ENCODE measurements at places on chromosomes 6 and 20.

DNA sequence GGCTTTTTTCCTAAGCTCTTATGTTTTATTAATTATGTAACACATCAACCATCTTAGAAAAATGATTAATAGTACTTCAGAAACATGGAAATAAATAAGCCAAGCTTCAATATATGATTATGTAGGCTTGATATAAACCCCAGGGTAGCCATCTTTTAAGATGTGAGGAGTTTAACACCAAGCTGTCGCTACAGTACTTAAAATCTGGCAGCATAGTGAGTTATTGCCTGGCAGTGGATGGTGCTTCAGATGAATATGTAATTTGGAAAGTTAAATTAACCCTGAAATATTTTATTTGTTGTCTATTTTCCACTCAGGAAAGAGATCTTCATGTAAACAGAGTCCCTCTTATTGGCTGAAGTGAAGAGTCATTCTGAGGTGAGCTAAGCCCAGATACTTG, 339.0 kb upstream of the ZFP64 start:
- no peak for DNase-seq

DNA sequence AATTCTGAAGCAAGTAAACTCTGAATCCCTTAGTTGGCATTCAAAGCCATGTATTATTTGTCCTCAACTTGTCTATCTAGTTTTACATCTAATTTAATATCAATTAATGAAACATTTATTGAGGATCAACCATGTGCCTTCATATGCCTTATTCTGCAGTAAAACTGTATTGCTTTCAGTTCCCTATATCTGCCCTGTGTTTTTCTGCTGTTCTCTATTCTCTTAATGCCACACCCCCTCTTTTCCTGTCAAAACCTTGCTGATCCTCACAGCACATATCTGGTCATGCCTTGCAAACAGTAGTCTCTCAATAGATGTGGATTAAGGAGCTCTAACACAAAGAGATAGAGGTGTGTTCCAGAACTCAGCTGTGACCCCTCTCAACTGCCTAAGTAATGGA, 2.0 kb downstream of the FIG4 start:
- no peak for DNase-seq

DNA sequence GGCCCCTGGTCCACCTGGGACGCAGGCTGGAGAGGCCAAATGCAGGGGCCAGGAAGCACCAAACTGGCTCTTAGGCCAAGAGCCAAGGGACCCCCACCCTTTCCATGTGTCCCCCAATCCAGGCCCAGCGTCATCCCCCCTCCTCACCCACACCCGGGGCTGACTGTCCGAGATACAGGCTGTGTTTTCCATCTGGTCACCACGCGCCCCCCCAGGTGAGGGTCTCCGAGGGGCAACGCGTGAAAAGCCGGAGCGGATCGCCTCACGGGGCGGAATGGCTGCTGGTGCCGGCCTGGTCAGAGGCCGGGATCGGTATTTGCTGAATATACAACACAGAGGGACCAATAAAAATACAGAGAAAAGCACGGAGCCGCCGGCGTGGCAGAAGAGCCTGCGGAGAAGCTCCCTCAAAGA, 5.2 kb upstream of the ABHD16B start:
- DNase-seq = no peak

- DNase-seq = no peak
Observed at GRCh38 chr6:147381712-147382111, 126.8 kb upstream of the SAMD5 start.

GRCh38 chr6:11384531-11385309, 152.3 kb upstream of the NEDD9 start:
- DNase-seq = no peak

DNA sequence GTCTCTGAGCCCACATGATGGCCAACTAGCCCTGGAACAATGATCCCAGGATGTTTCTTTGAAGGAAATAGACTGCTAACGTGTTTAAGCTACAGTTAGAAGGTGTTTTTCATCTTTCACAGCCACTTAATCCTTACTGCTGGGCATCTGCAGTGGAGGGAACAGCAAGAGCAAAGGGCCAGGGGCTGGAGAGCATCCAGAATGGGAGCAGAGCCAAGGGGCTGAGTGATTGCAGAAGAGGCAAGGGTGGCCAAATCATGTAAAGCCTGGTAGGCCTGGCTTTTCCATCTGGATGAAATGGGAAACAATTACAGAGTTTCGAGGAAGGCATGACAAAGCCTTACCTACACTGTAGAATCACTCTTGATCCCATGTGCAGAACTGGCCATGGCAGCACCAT, 18.7 kb upstream of the LAMP5 start:
- DNase-seq = no peak

DNA sequence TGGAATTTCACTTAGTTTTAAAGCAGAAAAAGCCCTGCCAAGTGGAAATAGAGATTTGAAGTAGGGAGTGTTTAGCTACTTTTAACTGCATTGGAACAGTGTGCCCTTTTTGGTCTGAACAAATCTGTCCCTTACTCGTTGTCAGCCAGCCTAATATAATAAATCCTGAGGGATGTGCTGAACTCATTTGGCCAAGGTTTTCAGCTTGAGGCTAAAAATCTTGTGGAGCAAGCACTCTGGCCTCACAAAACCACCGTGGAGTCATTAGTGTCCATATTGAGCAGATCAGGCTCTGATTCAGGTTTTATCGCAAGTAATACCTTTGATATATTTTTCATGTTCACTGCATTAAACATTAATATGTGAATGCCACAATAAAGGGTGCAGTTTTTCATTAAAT, 383.5 kb downstream of the FRK start:
- no peak for DNase-seq

- DNase-seq = peak; percentile 79
Observed at GRCh38 chr6:31826793-31827285, 699 bp upstream of the HSPA1B start.

DNA sequence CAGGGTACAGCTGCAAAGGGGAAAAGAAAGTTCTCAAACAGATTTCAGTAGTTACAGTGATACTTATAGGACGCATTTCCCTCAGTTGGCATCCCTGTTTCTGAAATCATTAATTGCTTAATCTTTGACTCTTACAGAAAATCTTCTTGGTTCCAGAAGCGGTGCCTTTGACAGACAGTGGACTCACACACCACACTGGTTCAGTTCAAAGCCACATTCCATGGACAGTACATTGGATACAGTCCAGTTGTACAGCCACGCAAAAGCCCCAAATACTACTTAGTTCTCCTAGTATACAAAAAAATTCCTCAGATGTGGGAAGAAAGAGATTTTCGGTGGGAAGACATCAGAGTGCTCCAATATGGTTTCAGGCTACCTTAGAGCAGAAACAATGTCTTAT, 460.4 kb downstream of the PRKN start:
- no peak for DNase-seq

DNA sequence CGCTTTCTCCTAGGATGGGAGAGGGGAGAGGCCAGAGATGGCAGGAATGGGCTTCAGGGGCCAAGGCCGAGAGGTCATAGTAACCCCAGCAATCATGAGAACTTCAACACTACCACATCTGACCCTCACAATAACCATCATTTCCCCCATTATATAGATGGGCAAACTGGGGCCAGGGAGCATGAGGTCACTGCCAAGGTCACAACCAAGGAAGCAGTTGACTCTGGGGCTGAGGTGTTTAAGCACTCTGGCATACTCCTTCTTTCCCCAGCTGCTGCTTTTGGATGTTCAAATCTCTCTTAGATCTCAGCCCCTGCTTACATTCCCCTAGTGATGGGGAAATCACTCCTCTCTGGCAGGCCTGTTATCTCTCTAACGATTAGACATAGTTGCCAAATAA, 39.6 kb downstream of the CDH22 start:
- DNase-seq = no peak

- no peak for DNase-seq
Observed at GRCh38 chr6:111812060-111813038, 60.9 kb downstream of the FYN start.

DNA sequence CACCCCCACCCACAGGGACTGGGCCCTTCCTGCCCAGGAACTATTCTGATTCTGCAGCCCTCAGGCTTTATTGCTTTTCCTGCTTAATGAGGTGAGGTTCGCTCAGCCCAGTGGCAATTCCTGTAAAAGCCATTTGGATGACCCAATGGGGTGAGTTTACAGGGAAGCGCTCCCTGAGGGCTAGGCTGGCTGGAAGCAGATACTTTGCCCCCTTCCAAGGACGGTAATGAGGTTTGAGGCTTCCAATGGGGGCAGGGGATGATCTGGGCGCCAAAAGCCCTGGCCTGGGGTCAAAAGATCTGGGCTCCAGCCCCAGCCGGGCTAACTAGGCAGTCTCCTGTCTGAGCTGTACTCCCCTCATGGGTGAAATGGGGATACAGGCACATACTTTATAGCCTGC, 41.8 kb downstream of the RIPOR3 start:
- no peak for DNase-seq

GRCh38 chr6:17431581-17431980, 38.2 kb downstream of the CAP2 start:
- no peak for DNase-seq

DNA sequence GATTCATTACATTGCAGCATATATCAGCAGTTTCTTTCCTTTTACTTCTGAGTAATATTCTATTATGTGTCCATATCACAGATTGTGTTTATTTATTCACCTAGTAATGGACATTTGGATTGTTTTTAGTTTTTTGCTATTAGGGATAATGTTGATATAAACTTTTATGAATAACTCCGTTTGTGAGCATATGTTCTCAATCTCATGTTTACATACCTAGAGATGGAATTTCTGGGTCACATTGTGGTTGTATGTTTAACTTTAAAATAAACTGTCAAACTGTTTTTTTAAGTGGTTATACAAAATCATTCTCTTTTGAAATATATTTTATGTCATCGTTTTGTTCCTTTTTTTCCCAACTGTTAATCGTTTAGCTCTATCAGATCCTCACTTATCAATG, 311.6 kb downstream of the MMUT start:
- DNase-seq = no peak

GRCh38 chr6:39197521-39197920, 31.8 kb downstream of the KCNK5 start:
- DNase-seq = no peak

GRCh38 chr20:63658749-63659187, 656 bp downstream of the RTEL1 start:
- DNase-seq = no peak

DNA sequence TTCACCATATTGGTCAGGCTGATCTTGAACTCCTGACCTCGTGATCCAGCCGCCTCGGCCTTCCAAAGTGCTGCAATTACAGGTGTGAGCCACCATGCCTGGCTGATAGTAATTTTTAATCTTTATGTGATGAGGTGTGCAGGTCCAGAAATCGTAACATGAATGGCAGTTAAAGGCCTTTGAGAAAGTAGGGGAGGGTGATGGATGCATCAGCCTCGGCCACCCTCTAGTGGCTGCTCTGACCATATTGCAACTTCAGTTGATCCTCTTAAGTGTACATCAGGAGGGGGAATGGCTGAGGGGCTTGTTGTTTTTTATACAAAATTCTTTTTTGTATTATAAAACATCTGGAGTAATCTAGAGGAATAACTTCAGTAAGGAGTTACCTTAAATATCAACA, 193.0 kb downstream of the ZFAND3 start:
- no peak for DNase-seq

DNA sequence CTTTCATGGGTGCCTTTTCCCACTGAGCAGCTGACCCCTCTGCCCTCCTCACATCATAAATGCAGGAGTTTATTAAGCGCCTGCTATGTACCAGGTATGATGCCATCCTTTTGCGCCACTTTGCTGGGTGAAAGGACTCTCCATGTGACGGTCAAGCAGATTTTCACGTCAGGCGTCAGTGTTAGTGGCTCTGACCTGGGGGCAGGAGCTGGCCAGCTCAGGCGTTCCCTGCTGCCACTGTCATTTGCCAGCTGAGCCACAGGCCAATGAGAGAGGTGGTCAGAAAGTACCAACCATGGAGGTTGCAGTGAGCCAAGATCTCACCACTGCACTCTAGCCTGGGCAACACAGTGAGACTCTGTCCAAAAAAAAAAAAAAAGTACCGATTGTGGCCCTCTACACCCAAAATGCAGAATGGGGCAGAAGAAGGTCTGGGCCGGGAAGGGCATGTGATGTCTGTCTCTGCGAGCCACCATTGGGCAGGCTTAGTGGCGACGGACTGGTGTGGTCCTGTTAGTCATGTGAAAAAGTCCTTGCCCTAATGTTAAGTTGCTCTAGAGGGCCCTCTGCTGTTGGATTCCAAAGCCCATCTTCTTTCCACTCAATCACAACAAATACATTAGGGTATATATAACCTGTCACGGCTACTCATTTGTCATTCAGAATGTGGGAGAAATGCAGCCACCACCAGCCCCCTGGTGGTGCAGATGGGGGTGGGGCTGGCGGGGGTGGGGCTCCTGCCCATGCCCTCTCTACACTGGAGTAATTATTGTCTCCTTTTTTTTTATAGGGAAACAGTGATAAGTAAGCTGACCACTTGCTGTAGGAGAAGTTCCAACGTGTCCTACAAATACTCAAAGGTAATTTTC, 18.4 kb upstream of the SLC22A1 start:
- DNase-seq = no peak

DNA sequence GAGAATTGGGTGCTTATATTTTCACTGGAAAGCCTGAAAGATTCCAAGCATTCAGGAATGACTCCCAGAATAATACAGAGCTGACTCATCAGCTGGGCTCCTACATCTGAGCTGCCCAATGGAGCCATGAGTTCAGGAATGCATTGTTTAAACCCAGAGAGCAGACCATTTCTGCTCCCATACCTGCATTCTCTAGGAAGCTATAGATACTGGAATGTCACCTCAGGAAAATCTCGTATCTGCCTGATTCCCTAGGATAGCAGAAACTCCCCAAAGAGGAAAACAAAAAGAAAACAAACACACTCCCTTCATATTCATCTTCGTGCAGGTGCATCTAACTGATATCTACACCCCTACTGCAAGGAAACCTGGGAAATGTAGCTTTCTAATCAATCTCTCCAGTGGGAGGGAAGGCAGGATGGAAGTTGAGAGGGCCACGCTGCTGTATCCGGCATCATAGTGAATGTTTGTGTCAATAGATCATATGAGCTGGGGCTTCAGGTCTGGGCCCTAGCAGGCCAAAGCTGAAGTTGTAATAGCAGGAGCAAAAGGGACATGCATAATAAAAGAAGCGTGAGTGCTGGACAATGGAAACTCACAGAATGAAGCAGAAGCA, 8.2 kb upstream of the SLC2A12 start:
- no peak for DNase-seq

DNA sequence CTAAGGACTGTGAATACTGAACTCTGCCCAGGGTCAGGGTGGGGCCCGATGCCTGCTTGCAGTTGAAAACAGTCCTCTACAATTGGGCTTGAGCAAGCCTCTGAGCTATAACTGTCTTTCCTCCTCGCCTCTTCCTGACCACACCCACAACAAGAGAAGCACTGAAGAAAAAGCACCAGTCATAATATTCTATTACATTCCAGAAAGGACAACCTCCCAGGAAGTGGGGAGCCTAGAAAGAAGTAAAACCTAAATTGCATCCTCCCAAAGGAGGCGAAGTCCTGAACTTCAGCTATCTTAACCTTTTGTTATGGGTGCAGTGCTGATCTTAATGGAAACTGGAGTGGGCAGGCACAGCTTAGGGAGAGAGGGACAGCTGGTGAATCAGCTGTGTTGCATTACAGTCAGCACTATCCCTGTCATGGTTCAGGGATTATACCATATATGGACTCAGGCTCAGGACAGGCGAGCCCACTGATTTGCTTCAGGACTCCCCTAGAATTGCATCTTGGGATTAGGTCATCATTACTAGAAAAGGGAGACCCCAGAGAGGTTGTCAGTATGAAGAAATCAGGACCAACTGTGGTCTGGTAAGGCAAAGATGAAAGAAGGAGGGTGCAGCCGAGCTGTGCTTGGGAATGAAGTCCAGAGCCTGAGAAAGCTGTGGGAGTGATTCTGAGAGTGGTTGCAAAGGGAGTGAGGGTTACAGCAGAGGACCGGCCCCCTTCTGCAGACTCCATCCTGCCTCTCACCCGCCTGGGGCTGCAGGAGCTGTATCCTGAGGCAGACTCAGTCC, 18.3 kb upstream of the TRAM2 start:
- no peak for DNase-seq
